ENCODE measurements at places on chromosomes 6 and 20.

DNA sequence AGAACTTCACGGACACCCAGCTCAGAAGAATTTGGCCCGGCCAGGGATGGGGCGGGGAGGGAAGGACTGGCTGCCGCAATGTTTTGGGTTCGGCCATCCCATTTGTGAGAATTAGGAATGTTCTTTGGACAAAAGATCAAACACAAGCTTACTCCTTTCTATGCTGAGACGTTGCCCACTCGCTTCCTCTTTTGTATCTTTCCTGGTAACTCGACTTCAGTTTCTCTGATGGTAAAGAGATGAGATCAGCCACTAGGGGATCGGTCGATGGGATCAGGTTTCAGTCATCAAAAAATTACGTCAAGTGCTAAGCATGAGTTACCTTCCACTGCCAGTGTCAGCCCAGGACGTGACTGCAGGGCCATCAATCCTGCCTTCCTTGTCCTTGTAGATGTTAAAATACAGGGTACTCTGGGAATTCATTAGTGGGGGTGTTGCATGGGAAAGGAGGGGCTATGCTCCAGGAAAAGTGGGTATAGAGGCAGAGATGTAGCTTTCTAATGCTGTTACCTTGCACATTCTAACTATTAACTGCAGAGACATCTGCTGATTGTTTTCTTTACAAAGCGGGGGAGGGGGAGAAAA, 190.2 kb downstream of the TSHZ2 start:
- no peak for DNase-seq

- DNase-seq: no peak
Observed at GRCh38 chr6:21070620-21071019, 522.9 kb upstream of the SOX4 start.

- no peak for DNase-seq
Observed at GRCh38 chr6:139550361-139550760, 175.9 kb upstream of the CITED2 start.

DNA sequence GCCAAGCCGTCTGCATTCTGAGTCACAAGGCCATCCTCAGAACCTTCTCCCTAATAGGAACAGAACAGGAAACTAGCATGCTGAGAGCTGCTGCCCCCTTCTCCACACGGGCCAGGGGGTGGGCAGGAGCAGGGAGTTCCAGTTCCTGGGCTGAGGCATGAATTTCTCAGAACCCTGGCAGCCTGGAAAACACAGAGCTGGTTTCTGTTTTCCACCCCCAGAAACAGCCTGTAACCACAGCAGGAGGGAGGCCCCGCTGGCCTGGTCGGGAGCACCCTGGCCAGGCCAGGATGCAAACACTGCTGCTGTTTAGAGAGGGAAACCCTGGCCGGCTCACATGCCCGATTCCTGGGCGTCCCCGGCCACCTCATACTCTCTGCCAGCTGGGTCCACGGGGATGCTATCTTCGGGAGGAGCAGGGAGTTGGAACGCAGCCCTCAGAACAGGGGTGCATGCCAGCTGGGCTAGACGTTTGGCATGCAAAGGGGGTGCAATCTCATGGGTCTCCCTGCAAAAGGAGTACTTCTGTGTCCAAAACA, 130.1 kb downstream of the NFATC2 start:
- DNase-seq: no peak

DNA sequence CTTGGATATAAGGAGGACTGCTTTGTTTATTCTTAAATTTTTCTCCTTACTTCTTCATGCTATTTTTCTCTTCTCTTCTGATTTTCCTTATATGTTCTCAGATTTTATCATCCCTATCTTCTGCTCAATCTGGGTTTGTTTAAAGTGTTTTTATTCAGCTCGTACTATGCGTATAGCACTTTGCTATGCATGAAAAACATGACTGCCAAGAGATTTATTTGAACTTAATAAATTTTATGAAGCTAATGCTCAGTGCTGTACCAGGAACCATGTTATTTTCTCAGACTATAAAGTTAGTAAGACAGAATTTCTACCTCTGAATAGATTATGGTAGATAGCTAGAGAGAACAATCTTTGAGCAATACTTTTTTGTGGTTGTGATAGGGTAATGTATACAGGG, 305.9 kb downstream of the LAMA2 start:
- DNase-seq: no peak

- DNase-seq: no peak
Observed at GRCh38 chr6:10838794-10839333, 525 bp upstream of the MAK start.

DNA sequence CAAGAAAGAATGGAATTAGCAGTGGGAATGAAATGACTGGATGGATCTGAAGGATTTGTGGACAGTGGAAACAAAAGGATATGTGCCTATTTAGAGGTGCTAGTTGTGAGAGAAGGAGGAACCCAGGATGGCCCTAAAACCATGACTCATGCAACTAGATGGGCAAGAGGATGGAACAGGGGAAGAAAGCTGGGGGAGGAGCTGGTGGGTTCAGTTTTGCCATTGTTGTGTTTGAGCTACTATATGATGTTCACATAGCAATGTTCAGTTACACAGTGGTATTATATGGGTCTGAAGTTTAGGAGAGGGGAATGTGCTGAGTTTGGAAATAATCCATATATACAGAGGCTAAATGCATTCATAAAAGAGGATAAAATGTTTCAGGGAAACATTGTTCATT, 125.7 kb upstream of the SSTR4 start:
- DNase-seq: no peak

DNA sequence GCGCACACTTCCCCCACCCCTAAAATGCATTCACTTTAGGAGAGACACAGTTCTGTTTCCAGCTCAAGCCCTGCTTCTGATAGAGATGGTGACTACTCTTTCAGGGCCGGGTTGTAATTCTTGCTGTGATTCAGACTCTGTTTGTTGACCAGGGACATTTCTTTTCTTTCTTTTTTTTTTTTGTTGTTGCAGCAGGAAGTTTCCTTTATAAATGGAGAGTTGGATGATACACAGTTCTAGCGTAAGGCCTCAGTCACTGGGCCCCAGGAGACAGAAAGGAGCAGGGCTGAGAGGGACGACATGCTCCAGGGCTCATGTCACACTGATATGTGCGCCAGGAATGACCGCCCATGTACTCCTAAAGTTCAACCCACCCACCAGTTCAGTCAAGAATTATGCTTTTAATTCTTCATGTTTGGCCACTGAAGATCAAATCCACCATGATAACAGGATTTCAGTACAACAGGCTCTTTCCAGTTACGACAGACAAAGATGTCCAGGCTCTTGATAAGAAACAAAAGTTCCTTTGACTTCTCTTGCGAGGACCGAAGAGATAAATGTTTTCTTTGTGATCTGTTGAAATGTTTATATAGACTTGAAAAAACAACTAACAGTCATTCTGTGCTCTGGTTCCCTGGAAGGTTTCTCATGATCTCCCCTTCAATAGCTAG, 142.5 kb downstream of the CD164 start:
- DNase-seq: no peak

- DNase-seq: no peak
Observed at GRCh38 chr6:148240461-148240840, 102.2 kb upstream of the SASH1 start.

DNA sequence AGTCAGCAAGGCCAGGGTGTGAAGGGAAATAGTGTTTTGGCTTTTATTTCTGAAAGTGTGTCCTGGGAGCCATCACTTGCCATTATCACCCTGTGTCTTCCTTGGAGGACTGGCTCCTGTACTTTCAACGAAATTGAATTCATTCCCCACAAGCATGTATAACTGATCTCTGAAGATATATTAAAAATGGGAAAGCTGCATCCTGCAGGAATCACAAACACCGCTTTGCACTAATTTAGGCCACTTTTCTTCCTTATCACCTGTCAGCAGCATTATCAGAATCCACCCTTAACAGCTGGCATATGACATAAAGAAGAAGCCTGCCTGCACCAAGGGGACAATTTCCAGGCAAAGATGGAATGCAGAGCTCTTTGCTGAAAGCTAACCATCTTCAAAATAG, 56.2 kb downstream of the LAMP5 start:
- DNase-seq: no peak

DNA sequence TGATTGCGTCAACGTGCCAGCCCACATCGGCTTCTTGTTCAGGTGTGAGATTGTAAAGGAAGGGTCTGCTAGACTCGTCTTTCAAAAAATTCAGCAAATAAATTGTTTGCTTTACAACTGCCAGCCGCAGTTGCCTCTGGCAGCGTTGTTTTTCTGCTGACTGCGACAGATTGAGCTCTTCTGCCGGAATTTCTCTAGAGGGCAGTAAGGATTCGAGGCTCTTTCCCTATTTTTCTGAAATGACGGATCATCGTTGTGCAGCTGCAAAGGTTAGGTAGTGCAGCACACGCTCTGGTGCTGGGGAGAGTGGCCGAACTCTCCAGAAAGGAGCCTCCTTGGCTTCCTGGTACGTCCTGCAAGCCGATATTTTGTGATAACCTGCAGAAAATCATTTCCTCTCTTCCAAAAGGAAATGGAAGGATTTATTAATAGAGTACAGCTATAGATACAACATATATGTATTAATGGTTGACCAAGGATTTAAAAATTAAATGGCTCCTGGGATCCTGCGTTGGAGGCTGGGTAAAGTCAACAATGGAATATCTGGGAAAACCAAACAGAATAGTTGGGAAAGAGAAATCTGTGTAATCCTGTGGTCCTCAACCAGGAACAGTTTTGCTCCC, 121.9 kb upstream of the ZFP64 start:
- DNase-seq: no peak

DNA sequence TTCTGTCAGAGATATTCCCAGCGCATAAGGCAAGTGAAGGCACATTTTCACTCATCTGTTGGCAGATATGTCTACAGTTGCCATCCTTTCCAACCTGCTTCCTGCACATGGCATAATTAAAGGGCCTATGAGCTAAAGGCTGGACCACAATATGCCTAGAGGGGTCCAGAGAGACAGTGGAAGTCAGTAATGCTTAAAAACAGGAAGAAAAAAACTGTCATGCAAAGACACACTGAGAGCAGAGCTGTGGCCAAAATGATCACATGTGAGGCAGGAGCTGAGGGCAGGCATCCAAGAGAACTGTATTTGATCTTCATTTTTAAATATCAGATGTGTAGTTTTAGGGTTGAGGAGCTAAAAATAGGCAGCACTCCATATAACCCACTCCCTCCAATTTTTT, 125.0 kb upstream of the BACH2 start:
- DNase-seq: no peak

DNA sequence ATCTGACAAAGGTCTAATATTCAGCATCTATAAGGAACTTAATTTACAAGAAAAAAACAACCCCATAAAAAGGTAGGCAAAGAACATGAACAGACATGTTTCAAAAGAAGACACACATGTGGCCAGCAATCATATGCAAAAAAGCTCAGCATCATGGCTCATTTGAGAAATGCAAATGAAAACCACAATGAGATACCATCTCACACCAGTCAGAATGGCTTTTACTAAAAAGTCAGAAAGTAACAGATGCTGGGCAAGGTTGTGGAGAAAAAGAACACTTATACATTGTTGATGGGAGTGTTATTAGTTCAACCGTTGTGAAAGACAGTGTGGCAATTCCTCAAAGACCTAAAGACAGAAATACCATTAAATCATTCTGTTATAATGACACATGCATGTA, 289.9 kb upstream of the MMS22L start:
- no peak for DNase-seq

DNA sequence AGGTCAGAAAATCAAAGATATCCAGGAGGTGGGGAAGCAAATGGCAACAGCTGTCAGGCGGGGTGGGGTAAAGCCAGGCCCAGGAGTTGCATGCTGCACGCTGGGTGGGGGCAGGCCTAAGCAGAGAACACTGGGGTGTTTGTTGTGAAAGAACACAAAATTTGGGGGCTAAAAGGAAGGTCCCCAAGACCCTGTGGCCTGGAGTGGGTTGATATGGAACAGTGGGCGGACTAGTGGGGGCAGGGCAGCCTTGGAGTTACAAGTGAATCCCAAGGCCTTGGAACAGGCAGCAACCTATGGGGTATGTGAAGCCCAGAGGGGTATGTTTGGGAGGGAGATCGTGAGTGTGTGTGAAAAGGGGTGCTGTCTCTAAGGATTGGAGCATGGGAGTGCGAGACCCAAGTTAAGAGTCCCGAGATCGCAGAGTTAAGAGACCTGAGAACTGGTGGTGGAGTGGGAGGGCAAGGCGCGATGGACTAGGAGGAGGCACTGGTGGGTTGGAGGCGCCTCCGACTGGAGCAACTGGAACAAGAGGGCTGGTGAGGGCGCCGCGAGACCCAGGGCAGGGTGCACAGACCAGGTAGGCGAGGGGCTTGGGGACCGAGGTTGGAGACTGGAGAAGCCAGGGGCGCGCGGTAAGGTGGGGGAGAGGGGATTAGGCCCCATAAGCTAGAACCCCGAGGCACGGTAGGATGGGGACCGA, 658 bp downstream of the CUL7 start:
- DNase-seq: no peak

GRCh38 chr20:63787749-63788148, 43.3 kb downstream of the ZBTB46 start:
- DNase-seq: no peak

- no peak for DNase-seq
Observed at GRCh38 chr20:43942667-43943285, 28.1 kb downstream of the TOX2 start.

- DNase-seq: no peak
Observed at GRCh38 chr6:92433911-92434310, 985.4 kb downstream of the EPHA7 start.

GRCh38 chr6:10180138-10181074, 234.5 kb downstream of the TFAP2A start:
- DNase-seq: no peak

DNA sequence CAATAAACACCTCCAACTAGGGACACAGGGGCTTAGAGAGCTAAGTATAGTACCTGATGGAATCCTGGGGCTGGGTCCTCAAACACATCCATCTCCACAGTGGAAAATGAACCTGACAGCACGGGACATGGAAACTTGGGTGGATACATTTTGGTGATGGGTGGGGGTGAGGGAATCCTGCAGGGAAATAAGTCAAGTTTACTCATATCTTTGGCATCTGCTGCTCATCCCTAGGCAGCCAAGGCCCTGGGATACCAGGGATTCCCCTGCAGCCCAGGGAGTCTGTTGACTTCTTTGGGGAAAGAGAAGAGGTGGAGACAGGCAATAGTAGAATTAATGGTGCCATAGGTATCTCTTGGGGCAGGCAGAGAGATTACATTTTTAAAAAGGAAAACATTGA, 6.6 kb downstream of the APOBEC2 start:
- no peak for DNase-seq

- no peak for DNase-seq
Observed at GRCh38 chr6:68652117-68652536, 17.0 kb downstream of the ADGRB3 start.

All from activated T-cell treated with anti-CD3 and anti-CD28 coated beads, Interleukin-2, amount 50 U/mL, for 4 hours (primary cell).